ENCODE measurements at places on chromosomes 11 and 22. TPM values are rescaled to one million over a fixed set of nuclear protein-coding genes. Genes with fewer than 3 reads are reported as not detected.

GRCh38 chr22:37742376-37743171, 45.7 kb downstream of the TRIOBP start:
- no peak for DNase-seq

- DNase-seq: no peak
Measured at GRCh38 chr11:9922806-9923205, 258.9 kb downstream of the SWAP70 start.

GRCh38 chr11:130338667-130339066, 23.9 kb upstream of the ZBTB44 start:
- DNase-seq: no peak

RELA gene
- 83.9 TPM for polyA plus RNA-seq

GRCh38 chr11:106092446-106092845, 15.0 kb downstream of the AASDHPPT start:
- DNase-seq: no peak

GRCh38 chr22:49230194-49230577, 597.5 kb downstream of the BRD1 start:
- DNase-seq: no peak

DNA sequence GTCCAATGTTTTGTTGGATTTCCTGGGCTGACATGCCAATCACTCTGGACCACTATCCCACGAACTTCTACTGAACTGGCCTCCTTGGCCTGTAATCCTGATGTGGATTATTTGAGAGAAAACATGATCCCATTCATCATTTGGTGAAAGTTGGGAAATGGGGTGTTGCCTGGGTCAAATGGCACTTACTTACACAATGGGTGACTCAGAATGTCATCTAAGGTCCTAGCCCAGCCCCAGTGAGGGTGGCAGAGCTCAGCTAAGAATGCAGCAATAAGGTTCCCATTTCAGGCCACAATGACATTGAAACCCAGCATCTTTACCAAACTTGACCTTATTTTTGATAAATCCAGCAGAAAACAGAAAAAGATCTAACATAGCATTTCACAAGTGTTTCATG, 8.0 kb upstream of the DSCAML1 start:
- DNase-seq: no peak

DNA sequence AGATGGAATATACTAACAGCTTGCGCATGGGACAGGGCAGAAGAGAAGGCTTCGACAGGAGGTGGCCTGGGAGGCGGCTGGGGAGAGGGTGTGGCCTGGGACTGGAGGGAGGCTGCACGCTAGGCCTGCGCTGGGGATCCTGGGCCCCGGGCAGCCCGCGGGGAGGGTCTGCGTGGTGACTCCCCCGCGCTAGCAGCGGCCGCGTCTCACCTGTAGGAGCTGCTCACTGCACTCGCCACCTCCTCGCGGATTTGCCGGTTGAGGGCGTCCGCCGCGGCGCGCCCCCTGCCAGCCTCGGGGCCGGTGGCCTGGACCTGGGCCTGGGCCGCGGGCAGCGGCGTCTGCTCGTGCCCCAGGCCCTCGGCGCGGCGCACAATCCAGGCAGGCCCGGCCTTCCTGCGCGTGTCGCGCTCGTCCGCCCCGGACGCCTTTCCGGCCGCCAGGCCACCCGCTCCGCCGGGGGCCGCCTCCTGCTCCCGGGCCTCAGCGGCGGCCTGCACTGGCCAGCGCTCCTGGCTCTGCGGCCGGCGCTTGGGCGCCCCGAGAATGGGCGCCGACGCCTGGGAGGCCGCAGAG, 1.5 kb downstream of the MAP6 start:
- DNase-seq: peak; percentile 62

DNA sequence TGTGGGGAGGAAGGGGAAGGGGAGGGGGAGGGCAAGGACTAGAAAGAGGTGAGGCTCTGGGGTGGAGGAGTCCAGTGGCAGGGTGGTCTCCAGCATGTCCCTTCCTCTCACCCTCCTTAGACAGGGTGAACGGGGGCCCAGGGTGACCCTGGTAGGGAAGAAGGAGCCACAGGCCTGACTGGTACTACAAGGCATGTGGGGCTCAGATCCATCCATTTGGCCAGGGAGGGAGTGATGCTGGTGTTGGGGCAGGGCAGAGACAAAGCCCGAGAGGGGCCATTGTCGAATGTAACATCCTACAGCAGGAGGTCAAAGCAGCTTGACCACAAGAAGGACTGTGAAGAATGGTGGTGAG, 69.0 kb upstream of the SHISAL1 start:
- no peak for DNase-seq

GRCh38 chr11:73156114-73156513, 14.0 kb upstream of the FCHSD2 start:
- no peak for DNase-seq

DNA sequence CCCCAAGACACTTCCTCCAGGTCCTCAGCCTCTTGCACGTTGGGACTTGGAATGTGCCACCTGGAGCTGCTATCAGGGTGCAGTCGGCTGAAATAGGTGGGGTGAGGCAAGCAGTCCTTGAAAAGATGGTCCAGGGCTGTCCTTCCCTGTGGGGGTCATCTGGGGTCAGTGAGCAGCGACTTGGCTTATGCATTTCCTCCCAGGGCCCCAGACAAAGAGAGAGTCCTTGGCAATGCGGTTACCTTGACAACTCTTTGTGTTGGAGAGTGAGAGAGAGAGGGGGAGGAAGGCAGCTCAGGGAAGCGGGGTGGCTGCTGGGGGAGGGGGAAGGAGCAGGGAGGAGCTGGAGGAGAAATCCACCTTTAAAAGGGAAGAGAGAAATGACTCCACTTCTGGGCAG, 93.8 kb downstream of the MIAT start:
- DNase-seq: peak; percentile 63

Data from brain (organoid and tissue), 16 donors.